ENCODE measurements at places on chromosomes 16 and 17.
A peak's percentile ranks its signal among the peaks of the same experiment; 100 is the strongest.

GRCh38 chr17:6721744-6722143, 8.6 kb upstream of the SLC13A5 start:
- no peak for DNase-seq

DNA sequence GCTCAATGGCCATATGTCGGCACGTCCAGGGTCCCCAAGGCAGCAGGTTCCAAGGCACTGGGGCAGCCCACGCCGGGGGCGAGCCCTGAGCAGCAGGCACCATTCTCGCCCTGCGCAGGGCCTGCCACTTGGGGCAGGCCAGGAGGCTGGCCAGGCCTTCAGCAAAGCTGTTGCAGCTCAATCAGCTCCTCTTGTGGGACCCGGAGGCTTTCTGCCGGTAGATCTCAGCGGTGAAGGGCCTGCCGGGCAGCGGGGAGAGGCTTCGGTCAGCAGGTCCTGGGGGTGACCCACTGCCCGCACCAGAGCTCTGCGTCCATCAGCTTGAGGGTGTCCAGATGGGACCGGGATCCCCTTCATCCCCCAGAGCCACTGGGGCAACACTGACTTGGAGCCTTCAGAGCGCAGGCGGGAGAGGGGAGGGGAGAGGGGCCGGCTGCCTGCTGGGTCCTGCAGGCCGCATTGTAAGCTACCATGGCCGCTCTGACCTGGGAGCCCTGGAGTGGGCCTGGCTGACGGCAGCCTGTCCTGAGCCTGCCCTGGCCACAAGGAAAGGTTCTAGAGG, 9.5 kb upstream of the RASD1 start:
- no peak for DNase-seq

DNA sequence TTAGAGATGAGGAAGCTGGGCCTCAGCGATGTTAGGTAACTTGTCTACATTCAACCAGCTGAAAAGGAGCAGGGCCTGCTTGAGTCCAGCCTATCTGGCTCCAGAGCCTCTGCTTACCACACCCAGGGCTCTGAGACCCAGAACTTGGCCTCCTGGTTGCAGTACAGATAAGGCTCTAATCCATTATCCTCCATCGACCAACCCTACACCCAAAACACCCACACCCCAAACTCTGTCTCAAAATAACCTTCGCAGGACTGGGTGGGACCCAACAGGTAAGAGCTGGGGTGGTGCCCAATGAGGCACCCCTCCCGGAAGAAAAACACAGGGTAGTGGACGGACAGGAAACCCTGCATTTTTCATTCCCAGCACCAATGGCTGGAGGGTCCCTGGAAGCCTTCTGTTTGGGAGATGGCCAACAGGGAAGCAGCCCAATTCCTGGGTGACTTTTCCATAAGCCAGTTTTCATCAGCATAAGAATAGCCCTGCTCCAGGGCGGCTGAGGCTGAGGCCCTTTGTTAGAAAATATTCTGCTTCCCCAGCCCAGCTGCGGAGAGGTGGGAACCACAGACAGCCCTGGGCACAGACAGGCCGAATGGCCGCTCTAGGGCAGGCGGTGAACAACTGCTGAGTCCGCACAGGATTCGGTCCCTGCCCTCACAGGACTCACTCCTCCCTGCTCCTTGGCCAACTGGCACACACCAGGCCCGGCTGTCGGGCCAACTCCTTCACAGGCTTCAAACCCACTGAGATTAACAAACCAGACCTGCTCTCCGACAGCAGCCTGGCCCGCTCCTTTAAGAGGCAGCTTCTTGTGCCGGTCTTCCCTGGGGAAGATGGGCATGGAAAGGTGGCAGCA, 9.8 kb downstream of the SMIM5 start:
- DNase-seq = no peak

DNA sequence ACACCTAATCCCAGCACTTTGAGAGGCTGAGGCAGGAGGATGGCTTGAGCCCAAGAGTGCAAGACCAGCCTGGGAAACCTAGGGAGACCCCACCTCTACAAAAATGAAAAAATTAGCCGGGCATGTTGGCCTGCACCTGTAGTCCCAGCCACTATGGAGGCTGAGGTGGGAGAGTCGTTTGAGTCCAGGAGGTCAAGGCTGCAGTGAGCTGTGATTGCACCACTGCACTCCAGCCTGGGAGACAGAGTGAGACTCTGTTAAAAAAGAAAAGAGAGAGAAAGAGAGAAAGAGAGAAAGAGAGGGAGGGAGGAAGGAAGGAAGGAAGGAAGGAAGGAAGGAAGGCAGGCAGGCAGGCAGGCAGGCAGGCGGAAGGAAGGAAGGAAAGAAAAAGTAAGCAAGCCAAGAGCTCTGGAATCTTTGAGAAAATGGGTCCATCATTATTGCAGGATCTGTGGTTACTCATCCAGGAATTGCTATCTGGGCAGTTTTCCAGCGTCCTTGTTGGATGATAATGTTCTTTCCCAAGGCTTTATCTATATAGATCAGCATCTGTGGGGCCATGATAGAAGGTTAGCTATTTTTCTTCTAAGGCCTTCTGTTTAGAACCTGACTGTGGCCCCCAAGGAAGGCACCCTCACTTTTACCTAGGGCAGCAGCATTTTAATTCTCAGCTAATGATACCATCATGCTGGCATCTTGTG, 533.2 kb upstream of the CDH5 start:
- DNase-seq = no peak

DNA sequence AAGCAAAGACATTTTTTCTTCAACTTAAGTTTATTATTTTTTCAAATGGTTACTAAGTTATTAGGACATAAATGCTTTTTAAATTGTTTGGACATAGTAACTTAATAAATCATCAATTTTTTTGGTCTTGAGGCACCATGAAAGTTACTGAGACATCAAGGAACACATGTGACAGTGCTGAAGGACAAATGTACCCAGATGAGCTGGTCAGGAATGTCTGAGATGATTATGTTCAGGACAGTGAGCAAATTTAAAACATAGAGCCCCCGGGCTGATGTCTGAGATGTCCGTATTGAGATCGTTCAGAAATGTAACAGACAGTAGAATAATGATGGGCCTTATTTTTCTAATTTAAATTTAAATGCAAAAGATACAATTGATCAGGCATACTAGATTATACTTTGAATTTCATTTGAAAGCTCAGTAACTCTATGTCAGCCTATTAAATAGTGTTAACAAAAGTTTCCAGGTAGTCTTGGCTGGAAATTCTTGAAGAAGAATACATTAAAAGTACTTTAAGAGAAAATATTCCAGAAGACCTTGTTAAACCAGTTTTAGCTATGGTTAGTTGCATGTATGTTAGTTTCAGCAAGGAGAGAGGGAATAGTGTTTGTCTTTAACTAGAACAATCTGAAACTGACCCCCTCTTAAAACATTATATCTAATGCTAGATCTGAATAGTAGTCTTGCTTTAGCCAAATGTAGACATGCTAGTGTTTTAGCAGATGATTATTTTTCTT, 36.4 kb downstream of the SEC14L1 start:
- no peak for DNase-seq

GRCh38 chr17:67244431-67245072, 444 bp downstream of the HELZ start:
- no peak for DNase-seq

DNA sequence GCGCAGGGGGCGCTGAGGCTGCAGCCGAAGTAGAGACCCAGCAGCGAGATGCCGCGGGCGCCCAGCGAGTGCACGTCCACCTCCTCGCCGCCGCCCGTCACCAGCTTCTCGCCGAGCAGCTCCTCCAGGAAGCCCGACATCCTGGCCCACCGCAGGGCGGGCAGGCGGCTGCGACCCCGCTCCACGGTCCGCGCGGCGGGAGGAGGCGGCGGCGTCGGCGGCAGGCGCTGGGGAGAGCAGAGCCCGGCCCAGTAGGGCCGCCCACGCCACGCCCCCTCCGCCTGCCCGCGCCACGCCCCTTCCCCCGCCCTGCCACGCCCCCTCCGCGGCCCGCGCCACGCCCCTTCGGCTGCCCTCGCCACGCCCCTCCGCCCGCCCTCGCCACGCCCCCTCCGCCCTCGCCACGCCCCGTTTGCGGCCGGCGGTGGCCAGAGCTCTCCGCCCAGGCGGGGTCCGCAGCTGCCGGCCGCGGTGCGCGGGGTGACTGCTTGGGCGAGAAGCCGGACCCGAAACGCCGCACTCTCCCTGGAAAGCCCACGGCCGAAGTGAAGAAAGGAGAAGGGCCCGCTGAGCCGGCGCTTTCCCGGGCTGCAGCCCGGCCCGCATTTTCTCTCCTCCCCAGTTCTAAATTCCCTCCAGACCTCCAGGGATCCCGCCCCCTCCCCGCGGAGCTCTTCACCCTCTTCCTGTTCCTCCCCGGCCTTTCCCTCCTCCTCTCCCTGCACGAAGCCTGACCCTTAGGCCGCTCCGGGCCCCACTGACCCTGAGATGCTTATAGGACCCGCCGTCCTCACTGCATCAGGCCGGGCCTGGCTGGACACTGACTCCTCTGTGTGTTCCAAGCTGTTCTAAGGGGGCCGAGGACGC, at the start of gene NXN:
NXN (minus strand) TSS at position 238 of the 867 bp plus-strand sequence.
- DNase-seq = peak; percentile 85

- no peak for DNase-seq
These were observed 352 bp downstream of the GGNBP2 start for GRCh38 chr17:36545077-36545464.

GRCh38 chr16:6643080-6643686, 689.5 kb upstream of the RBFOX1 start:
- peak; percentile 45 for DNase-seq

- DNase-seq = no peak
These were observed 9.8 kb upstream of the SLC12A3 start for GRCh38 chr16:56855201-56855600.

DNA sequence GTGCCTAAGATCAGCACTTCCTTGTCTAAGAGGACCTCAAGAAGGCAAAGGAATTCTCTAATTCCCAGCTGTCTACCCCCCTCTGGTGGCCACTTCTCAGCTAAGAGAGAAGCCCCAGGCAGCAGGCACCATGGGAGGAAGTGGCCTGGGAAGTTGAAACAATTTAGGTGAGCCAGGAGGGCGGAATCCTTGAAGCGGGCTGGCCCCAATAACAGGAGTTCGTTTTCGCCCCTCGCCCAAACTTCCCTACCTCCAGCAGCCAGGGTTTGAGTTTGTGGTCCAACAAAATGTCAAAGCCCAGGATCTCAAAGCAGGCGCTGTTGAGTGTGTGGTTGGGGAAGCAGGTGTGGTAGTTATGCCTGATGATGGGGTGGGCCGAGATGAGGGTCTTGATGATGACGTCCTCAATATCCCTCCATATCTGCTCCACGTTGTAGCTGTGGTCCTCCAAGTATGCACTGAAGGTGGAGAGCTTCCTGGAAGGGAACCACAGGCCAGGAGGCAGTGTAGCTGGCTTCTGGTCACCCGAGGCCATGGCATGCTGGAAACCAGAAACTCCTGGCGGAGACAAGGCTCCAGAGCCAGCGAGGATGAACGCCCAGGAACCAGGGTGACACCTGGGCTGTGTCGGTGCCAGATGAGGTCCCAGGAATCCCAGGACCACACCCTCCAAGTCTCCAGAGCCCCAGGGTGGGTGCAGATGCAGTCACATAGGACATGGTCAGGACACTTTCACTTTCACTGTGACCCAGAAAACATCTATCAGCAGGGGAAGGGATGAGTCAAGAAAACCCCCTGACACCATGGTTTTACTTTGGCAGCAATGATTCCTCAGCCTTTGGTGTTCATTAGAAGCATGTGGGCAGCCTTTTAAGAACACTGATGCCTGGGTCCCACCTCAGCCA, 25.6 kb downstream of the TTLL6 start:
- DNase-seq = no peak
